ENCODE measurements at places on chromosomes 4 and X. TPM values are rescaled to one million over a fixed set of nuclear protein-coding genes. Genes with fewer than 3 reads are reported as not detected.

Gene TMEM192
- total RNA-seq = 13.4 TPM

Gene TEX11
- total RNA-seq = not detected

Gene NAA11
- total RNA-seq = not detected

Gene TEX13D
- total RNA-seq = not detected

Gene EDA2R
- total RNA-seq = 1.2 TPM

Gene SLIT2
- 4.5 TPM for total RNA-seq

GRCh38 chr4:110415041-110415440, 60.9 kb upstream of the ENPEP start:
- no peaks in the 10 kb centered on the region for H3K4me1 ChIP-seq
- DNase-seq = no peak
- no peak overlapping the region for H3K27ac ChIP-seq
- H3K36me3 ChIP-seq = no peaks in the 10 kb centered on the region
- no peaks in the 10 kb centered on the region for H3K27me3 ChIP-seq

- H3K4me3 ChIP-seq = no peak overlapping the region
- peaks cover 7% of the 10 kb centered on the region for H3K36me3 ChIP-seq
- no peak for DNase-seq
- no peaks in the 10 kb centered on the region for H3K27me3 ChIP-seq
Observed at GRCh38 chr4:174324236-174324635, 40.5 kb downstream of the CEP44 start.

GRCh38 chr4:2660596-2661211, 95.4 kb downstream of the TNIP2 start:
- H3K36me3 ChIP-seq = peaks cover 91% of the 10 kb centered on the region
- H3K27ac ChIP-seq = no peak overlapping the region
- no peaks in the 10 kb centered on the region for H3K27me3 ChIP-seq

- no peak overlapping the region for H3K4me3 ChIP-seq
- no peaks in the 10 kb centered on the region for H3K27me3 ChIP-seq
- no peaks in the 10 kb centered on the region for H3K4me1 ChIP-seq
- DNase-seq = no peak
Observed at GRCh38 chr4:61152433-61152832, 47.7 kb upstream of the ADGRL3 start.

DNA sequence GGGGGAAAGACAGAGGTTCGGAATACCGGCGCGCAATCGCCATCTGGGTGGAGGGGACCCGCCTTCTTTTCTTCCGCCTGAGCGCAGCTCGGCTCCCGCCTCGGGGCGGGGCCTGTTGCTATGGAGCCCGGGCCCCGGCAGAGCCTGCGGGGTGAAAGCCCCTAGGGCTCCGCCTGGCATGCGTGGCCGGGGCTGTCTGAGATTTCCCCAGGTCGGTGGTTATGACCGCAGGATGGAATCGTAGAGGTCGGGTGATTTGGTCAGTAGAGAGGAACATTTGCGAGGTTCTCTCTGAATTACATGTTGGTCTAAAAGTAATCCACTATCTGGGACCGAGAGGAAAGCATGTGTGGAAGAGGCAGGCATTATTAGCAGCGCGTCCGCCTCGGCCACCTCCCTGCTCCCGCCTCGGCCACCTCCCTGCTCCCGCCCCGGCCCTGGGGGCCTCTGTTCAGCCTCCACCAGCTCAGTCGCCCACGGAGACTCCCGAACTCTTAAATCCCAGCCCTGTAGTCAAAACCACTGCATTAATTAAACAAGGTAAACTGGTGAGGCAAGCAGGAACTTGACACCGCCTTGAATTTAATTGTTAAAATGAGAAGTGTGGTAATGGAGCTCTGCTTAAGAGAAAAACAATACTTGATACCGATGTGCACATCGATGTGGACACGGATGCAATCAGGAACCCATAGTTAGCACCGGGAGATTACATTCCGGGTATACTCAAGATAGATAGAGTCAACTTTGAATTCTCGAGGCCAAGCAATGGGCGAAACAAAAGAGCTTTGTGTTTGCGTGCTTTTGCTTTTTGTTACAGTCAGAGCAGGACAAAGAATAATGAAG, 45.2 kb downstream of the TRIM2 start:
- DNase-seq = peak; percentile 76
- H3K27me3 ChIP-seq = no peaks in the 10 kb centered on the region
- H3K36me3 ChIP-seq = no peaks in the 10 kb centered on the region
- H3K27ac ChIP-seq = peak overlapping the region; percentile 79

- no peaks in the 10 kb centered on the region for H3K4me1 ChIP-seq
- H3K27me3 ChIP-seq = no peaks in the 10 kb centered on the region
- DNase-seq = no peak
- H3K27ac ChIP-seq = no peak overlapping the region
Observed at GRCh38 chr4:173056271-173056670, 112.3 kb upstream of the GALNT7 start.

DNA sequence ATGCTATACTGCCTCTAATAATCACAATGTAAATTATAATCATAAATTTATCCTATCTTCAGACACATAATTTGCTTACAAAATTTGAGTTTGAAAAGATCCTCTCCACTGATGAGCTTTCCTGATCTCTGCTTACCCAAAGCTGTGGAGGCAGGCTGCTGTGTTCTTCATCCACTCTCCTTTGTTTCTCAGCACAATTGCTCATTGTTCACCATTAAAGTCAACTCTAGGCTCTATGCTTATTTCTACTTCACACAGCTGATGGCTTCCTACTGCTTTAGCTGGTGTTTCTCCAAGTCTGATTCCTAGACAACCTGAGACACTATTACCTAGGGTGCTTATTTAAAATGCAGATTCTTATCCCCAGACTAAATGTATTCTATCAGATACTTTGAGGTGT, 319.7 kb downstream of the PCDH18 start:
- no peak for DNase-seq
- no peaks in the 10 kb centered on the region for H3K27me3 ChIP-seq
- H3K4me3 ChIP-seq = no peak overlapping the region
- no peak overlapping the region for H3K27ac ChIP-seq
- no peaks in the 10 kb centered on the region for H3K36me3 ChIP-seq
- H3K4me1 ChIP-seq = no peaks in the 10 kb centered on the region

DNA sequence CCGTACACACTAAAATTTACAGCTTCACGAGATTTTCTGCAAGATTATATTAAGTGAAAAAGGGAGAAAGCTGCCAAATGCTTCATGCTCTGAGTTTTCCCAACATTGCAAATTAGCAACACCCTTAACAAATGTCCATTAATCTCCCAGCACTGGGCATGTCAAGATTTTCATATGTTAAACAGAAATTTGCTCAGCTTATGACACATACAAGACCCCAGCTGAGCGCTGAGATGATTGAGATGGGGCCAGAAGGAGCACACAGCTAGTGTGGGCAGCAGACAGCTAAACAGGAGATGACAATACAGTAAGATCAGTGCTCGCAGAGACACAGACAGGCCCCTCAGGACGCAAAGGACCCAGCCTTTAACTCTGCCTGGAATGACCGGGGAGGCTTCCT, 208.8 kb downstream of the STK32B start:
- H3K27ac ChIP-seq = no peak overlapping the region
- H3K27me3 ChIP-seq = no peaks in the 10 kb centered on the region
- no peaks in the 10 kb centered on the region for H3K36me3 ChIP-seq
- no peaks in the 10 kb centered on the region for H3K4me1 ChIP-seq

DNA sequence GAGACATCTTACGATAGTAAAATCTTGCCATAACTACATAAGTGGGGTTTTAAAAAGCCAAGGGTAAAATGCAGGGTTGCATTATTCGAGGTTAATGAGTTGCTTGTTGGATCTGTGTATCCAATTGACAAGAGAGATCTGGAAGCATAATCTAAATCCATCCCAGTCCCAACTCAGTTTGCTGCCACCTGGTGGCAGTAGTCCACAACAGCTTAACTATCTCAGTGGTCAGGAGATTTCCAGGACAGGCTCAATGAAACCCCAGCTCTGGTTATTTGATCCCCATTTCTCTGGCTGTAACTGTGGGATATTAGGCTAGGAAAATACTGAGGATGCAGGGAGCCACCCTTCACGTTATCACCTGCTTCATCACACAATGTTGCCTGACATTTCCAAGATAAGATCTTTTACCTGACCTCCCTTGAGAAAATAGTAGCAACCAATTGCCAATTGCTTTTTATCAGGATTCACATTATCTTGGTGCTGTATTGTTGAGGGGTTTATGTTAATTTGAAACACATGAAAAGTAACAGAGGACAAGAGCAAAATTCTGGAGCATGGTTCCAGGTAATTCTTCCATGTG, 88.2 kb upstream of the TNIP3 start:
- DNase-seq = peak; percentile 45
- H3K36me3 ChIP-seq = no peaks in the 10 kb centered on the region
- no peaks in the 10 kb centered on the region for H3K4me1 ChIP-seq
- no peak overlapping the region for H3K27ac ChIP-seq
- H3K27me3 ChIP-seq = no peaks in the 10 kb centered on the region

- no peaks in the 10 kb centered on the region for H3K36me3 ChIP-seq
- no peak overlapping the region for H3K27ac ChIP-seq
Observed at GRCh38 chrX:81168391-81168790, 33.3 kb downstream of the HMGN5 start.

GRCh38 chr4:37662861-37663390, 23.2 kb downstream of the RELL1 start:
- no peaks in the 10 kb centered on the region for H3K36me3 ChIP-seq
- DNase-seq = no peak
- peak overlapping the region; percentile 82 for H3K27ac ChIP-seq
- H3K4me3 ChIP-seq = peak overlapping the region; percentile 20

DNA sequence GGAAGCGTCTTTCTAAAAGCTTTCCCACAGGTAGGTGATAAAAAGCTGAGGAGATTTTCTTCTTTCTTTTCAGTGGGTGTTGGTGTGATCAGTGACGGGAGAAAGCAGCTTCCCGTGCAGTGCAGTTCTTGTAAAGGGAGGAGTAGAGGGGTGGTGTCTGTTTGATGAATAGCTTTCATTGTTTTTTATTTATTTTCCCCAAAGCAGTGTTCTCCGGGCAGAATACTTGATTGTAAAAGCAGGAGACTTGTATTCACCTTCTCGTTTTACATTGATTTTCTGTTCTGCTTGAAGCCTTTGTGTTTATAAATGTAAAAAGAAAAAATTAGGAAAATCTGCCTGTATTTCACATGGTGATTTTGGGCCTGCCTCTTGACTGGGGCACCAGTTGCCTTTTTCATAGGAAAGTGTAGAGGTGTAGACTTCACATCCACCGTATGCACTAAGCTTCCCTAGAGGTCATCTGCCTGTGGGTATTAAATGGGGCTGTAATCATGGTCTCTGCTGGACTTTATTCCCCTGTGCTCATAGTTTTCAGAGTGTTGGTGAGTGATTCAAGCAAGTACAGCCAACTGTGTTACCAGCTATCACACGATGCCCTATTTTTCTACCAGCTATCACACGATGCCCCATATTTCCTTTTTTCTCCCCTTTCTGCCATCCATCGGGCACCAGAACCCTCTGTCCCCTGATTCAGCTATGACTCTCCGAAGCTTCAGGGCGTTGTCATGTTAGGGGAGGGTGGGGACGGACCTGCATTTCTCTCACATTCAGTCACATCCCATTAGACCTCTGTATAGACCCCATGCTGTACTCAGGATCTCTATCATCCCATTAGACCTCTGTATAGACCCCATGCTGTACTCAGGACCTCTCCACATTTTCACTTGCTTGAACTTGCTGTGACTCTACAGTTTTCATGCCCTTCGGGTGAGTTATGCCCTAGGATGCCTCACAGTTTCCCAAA, 526.5 kb downstream of the TRIML1 start:
- no peak overlapping the region for H3K4me3 ChIP-seq
- H3K4me1 ChIP-seq = no peaks in the 10 kb centered on the region
- H3K36me3 ChIP-seq = no peaks in the 10 kb centered on the region
- H3K27ac ChIP-seq = no peak overlapping the region
- no peaks in the 10 kb centered on the region for H3K27me3 ChIP-seq

- H3K27me3 ChIP-seq = no peaks in the 10 kb centered on the region
- no peak for DNase-seq
- H3K27ac ChIP-seq = no peak overlapping the region
- H3K4me1 ChIP-seq = no peaks in the 10 kb centered on the region
Observed at GRCh38 chr4:82606622-82607021, 44.8 kb upstream of the TMEM150C start.

GRCh38 chr4:113550510-113550909, 211.0 kb downstream of the CAMK2D start:
- no peak for DNase-seq
- H3K36me3 ChIP-seq = no peaks in the 10 kb centered on the region
- H3K4me1 ChIP-seq = peaks cover 18% of the 10 kb centered on the region
- no peaks in the 10 kb centered on the region for H3K27me3 ChIP-seq

GRCh38 chr4:147011411-147011810, 65.7 kb upstream of the TTC29 start:
- DNase-seq = no peak
- H3K4me1 ChIP-seq = no peaks in the 10 kb centered on the region

DNA sequence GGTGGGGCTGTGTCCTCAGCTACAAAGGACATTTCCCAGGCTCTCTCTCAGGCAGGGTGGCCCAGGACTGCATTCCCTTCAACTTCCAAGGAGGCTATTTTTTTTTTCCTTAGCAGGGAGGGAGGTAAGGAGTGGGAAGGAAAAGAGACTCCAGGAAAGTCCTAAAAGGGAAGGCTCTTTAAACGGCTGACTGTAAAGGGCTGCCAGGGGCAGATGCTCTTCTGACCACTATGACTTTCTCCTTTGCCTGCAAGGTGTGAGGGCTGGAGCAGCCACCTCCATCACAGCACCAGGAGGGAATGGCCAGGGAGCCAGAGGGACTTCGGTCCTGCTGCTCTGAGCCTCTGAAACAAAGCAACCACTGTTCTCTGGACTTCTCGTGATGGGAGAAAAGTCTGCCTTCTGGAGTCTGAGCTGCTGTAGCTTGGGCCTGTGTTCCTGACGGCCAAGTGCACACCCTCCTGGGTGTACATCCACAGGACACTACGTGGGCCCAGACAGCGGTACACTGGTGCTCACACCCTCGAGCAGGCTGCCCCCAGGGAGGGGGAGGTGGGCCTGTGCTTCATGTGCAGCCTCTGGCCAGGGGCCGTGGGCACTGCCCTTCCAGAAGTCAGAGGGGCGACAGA, 17.9 kb downstream of the NAT8L start:
- no peak overlapping the region for H3K27ac ChIP-seq
- H3K27me3 ChIP-seq = no peaks in the 10 kb centered on the region
- no peaks in the 10 kb centered on the region for H3K36me3 ChIP-seq
- H3K4me1 ChIP-seq = no peaks in the 10 kb centered on the region
- DNase-seq = no peak
- no peak overlapping the region for H3K4me3 ChIP-seq

- peak overlapping the region; percentile 43 for H3K4me3 ChIP-seq
- no peaks in the 10 kb centered on the region for H3K27me3 ChIP-seq
- H3K36me3 ChIP-seq = no peaks in the 10 kb centered on the region
- peak overlapping the region; percentile 33 for H3K27ac ChIP-seq
Observed at GRCh38 chr4:54439831-54440243, 210.7 kb downstream of the PDGFRA start.

Measured in heart left ventricle (tissue), 16 donors.